ENCODE measurements at places on chromosomes 2 and 18. TPM values are rescaled to one million over a fixed set of nuclear protein-coding genes. Genes with fewer than 3 reads are reported as not detected.

GRCh38 chr2:288758-289361 is 969 bp upstream of the ALKAL2 start:
- DNase-seq = no peak

- no peak for DNase-seq
Measured at GRCh38 chr18:77108821-77109647, 23.5 kb downstream of the MBP start.

GRCh38 chr2:96753661-96754282 is 6.9 kb upstream of the CNNM4 start:
- DNase-seq = no peak

GRCh38 chr2:96608469-96609455 is 29.4 kb downstream of the KANSL3 start:
- no peak for DNase-seq

DNA sequence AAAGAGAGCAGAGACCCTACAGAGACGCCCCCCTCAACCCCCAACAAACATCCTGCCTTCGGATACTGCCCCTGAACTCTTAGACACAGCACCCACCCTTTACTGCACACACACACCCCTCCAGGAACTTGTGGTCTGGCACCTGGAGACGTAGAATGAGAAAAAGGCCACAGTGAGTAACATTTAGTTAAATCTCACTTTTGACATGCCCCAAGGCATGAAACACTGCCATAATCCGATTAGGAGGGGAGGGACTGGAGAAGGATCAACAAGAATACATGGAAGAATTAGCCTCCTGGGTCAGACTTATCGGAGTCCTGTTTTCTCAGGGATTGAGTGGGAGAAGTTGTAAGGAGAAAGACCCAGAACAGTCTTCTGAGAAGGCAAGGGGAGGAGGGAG is 4.1 kb downstream of the CDK5R2 start:
- DNase-seq = no peak

GRCh38 chr18:74291472-74291770 is 342 bp downstream of the CYB5A start:
- no peak for DNase-seq

DNA sequence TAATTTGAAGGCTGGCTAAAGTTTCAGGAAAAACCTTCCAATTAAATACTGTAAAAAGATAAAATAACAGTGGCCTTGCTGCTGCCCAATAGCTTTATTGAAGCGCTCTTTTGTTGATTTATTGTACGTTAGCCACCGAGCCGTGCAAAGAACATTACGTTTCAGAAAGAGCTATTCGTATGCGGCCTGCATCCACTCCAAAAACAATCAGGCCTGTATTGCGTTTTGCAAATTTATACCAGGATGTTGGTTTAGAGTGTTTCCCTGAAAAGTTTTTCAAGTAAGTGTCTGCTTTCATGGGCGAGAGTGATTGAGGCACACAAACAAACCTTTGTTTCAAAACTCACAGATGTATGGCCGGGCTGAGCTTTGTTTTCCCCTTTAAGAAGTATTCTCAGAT is 257.2 kb upstream of the SALL3 start:
- no peak for DNase-seq

GRCh38 chr2:232245111-232245510 is 133.4 kb upstream of the ALPP start:
- no peak for DNase-seq

- no peak for DNase-seq
Measured at GRCh38 chr2:178865999-178866398, 58.8 kb upstream of the TTN start.

- no peak for DNase-seq
Measured at GRCh38 chr2:73891276-73891901, 1.4 kb upstream of the ACTG2 start.

DNA sequence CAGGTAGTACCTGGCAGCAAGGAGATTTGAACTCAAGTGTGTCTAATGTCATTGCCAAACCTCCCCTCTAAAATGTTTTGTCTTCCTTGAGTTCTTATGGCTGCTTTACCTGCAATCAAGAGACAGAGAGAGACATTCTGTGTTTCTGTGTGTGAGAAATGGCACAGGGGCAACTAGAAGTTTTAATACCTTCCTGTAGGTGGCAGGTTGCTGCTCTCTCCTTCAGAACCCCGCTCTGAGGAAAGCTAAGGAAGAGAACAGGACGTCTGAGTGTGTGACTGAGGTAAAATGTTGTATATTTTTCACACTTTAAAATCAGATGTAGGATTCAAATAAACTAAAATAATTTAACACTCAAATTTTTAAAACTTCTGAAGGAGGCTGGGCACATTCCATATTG is 19.2 kb downstream of the DTNA start:
- no peak for DNase-seq

GRCh38 chr2:191678437-191679100 is 633 bp downstream of the NABP1 start:
- peak; percentile 79 for DNase-seq

- DNase-seq = no peak
Measured at GRCh38 chr2:174327021-174327840, 7.5 kb upstream of the SP9 start.

GRCh38 chr2:174985614-174986013 is 19.6 kb downstream of the CHN1 start:
- DNase-seq = no peak

DNA sequence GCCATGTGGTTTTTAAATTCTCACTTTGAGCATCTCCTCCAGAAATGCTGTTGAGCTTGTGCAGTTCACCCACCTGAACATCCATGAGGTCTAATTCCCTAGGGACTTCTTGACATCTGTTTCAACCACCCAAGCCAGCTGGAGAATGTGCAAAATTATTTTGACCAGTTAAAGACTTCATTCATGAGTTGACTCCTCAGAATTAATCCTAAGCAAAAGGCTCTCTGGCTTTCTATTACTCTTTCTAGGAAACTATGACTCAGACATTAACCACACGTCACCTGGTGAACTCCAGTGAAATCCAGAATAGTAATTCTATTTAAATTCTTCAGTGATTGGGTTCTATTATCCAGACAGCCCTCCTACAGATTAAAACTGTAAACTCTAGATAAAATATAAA is 247.5 kb downstream of the NBAS start:
- no peak for DNase-seq

DNA sequence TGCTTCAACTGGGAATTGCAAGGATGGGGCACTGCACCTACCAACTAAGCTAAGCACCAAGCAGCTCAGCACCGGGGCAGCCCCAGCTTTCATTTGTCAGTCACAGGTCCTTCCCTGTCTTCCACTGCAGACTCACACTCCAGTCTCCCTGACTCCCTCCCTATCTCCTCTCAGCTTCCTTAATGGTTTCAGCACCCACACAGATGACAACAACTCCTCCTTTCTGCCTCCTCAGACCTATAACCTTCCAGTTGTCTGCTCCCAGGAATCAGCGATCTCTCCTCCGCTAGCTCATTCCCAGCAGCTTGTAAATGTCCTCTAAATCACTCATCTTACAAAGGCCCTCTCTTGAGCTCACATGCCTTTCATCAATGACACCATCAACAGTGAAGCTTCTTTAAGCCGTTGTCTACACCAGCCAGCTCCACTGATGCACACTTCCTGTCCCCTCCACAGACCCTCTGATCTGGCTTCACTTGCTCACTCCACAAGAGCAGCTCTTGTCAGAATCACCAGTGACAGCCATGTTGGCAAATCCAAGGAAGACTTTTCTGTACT is 32.1 kb downstream of the CLASP1 start:
- no peak for DNase-seq

GRCh38 chr2:124193706-124194105 is 168.6 kb downstream of the CNTNAP5 start:
- no peak for DNase-seq

- no peak for DNase-seq
Measured at GRCh38 chr2:167487728-167488127, 599.4 kb downstream of the XIRP2 start.

- DNase-seq = no peak
Measured at GRCh38 chr18:904218-905090, at the start of gene ADCYAP1. Gene ADCYAP1 (plus strand): TSS chr18:904871. CDS start chr18:905387, 516 bp downstream.

TIGD1 gene
- 1.1 TPM for total RNA-seq

SLC14A1 gene
- total RNA-seq = 1.9 TPM

CRYBA2 gene
- not detected for total RNA-seq

LDLRAD4 gene
- 35.6 TPM for total RNA-seq

DLX1 gene
- total RNA-seq = not detected

C2orf80 gene
- not detected for total RNA-seq

TUBB6 gene
- total RNA-seq = 8.7 TPM

UGT1A4 gene
- 1,011 TPM for total RNA-seq

FAM110C gene
- 9.3 TPM for total RNA-seq

NAGK gene
- total RNA-seq = 28.3 TPM

HTR2B gene
- 0.37 TPM for total RNA-seq

MYO3B gene
- total RNA-seq = not detected
